T-cell (primary cell): ENCODE measurements at places on chromosomes 2 and 18. TPM values are rescaled to one million over a fixed set of nuclear protein-coding genes. Genes with fewer than 3 reads are reported as not detected.

DNA sequence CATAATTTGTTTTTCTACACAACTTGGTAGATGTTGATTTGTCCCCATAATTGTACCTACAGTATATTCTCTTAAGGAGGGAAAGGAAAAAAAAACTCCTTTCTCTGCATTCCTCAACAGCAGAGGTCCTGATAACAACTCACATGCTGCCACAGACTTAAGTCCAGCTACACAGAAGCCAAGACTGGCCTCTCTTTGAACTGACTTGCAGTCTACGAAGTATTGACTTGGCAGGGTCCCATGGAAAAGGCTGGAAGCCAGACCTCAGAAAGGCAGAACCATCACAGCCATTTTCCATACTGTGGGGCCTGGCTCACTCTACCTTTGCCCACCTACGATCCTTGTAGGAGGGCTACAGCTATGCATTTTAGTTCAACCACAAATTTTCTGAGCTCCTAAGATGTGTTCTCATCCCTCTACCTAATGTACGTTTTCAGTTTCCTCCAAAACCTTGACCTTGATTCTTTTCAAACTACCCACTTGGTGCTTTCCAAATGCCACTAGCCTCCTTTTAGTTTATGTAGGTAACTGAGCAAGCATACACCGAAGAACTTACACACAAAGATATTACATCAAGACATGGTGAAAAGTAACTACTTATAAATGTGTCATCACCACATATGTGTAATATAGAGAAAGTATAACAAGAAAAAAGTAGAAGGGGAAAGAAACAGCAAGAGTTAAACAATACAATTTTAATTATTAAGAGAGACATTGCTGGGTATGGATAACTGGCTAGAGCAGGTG, 12.2 kb downstream of the LONRF2 start:
- DNase-seq: no peak

DNA sequence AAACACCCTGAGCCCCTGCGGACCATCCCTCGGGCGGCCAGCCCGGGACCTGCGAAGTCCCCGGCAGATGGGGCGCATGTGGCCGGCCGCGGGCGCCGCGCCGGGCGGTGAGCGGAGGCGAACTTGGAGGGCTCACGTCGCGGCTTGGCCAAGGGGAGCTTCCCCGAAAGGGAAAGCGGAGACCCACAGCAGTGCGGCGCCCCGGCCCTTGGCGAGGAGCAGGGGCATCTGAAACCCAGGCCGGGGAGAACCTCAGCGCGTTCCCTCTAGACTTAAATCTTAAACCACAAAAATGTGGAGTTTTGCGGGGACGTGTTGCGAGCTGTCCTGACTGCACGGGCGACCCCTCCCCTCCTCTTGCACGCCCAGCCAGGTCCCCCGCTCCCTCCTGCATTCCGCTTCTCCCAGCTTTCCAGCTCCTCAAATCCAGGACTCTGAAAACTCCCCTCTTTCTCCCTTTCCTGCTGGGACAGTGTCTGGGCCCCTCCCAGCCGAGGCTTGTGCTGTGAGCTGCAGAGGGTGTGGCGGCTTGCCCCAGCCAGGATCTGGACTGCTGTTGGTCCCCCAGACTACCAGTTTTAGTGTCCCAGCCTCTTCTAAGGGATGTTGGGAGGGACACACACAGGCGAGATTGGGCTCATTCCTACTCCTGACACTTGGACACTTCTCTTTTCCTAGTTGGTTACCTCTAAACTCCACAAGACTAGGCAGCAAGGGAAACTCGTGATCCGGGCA, 1.3 kb downstream of the FMNL2 start:
- no peak for DNase-seq

DNA sequence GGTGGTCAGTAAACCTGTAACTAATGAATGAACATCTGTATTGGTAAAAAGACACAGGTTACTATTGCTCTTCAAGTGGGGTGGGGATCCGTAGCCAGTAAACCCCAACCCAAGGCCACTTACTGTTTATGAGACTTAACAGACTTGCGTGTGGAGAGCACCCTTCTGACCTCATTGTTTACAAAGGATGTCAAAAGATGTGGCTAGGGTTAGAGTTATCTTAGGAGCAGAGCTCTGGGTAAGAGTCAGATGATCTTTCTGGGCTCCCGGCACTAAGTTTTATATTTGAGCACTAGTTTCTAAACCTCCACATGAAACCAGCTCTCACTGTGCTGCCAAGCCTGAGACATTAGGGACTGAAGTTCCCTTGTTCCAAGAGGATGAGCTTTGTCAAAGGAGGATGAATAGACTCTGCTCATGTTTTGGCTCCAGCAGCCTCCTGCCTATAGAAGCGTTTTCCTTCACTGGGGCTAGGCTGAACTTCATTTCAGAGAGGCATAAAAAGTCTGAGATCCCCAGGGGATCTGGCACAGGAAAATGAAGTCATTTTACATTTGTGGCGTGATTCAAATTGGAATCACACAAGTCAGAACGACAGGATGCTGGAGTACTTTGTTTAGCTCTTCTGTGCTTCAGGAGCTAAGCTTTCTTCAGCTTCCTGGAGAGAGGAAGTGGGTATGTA, 403.1 kb upstream of the TRIB2 start:
- DNase-seq: no peak

Gene MYOM1
- 2.2 TPM for total RNA-seq

Gene REG3G
- 0.32 TPM for total RNA-seq

DNA sequence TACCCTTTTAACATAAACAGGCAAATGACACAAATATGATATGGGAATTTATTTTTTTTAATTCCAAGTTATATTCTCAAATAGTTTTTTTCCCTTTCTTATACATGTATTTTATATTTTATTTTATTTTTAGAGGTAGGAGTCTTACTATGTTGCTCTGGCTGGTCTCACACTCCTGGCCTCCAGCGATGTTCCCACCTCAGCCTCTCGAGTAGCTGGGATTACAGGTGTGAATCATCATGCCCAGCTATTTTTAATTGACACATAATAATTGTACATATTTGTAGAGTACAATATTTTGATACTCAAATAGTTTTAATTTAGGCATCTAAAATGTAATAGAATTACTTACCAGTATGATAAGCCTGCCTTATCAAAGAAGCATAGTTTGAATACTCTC, 12.2 kb downstream of the BAZ2B start:
- DNase-seq: no peak

Gene ABHD1
- total RNA-seq: 1.4 TPM
